ENCODE measurements at places on chromosomes 2 and 18. TPM values are rescaled to one million over a fixed set of nuclear protein-coding genes. Genes with fewer than 3 reads are reported as not detected.

Gene IL1RL1
- 0.30 TPM for total RNA-seq

Gene TUBA4A
- 6.6 TPM for total RNA-seq

Gene CNGA3
- 0.05 TPM for total RNA-seq

Gene PPIG
- total RNA-seq: 32.4 TPM

Gene ERFE
- 0.65 TPM for total RNA-seq

Data from smooth muscle cell of the umbilical artery (primary cell).